ENCODE measurements at places on chromosomes 5 and 9.

- no peak overlapping the region for H3K4me3 ChIP-seq
- no peaks in the 10 kb centered on the region for H3K36me3 ChIP-seq
- H3K4me1 ChIP-seq: no peaks in the 10 kb centered on the region
- no peak overlapping the region for H3K27ac ChIP-seq
- no peaks in the 10 kb centered on the region for H3K27me3 ChIP-seq
Observed at GRCh38 chr5:158718738-158719505, 380.8 kb downstream of the EBF1 start.

- DNase-seq: no peak
- H3K4me1 ChIP-seq: no peaks in the 10 kb centered on the region
- no peak overlapping the region for H3K27ac ChIP-seq
- H3K36me3 ChIP-seq: peaks cover 82% of the 10 kb centered on the region
- no peak overlapping the region for H3K4me3 ChIP-seq
Observed at GRCh38 chr5:96778409-96778808, 29.3 kb downstream of the ERAP1 start.

DNA sequence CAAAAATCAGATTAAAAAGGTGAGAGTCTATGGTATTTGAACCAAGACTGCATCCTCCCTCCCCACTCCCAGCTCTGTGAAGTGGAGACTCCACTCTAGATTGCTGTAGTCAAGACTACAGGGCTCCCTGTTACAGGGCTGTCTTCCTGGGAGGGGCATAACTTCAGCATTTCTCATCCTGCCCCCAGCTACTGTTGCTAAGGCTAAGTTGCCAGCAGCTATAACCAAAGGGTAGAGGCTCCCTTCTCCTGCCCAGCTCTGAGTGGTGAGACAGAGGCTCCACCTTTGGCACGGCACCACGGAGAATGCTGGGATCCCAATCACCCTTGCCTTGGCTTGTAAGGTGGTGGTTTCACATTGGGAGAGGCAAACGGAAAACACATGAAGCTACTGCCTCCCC lies 39.2 kb upstream of the GCNT4 start:
- H3K27me3 ChIP-seq: no peaks in the 10 kb centered on the region
- no peak overlapping the region for H3K27ac ChIP-seq
- H3K36me3 ChIP-seq: no peaks in the 10 kb centered on the region

DNA sequence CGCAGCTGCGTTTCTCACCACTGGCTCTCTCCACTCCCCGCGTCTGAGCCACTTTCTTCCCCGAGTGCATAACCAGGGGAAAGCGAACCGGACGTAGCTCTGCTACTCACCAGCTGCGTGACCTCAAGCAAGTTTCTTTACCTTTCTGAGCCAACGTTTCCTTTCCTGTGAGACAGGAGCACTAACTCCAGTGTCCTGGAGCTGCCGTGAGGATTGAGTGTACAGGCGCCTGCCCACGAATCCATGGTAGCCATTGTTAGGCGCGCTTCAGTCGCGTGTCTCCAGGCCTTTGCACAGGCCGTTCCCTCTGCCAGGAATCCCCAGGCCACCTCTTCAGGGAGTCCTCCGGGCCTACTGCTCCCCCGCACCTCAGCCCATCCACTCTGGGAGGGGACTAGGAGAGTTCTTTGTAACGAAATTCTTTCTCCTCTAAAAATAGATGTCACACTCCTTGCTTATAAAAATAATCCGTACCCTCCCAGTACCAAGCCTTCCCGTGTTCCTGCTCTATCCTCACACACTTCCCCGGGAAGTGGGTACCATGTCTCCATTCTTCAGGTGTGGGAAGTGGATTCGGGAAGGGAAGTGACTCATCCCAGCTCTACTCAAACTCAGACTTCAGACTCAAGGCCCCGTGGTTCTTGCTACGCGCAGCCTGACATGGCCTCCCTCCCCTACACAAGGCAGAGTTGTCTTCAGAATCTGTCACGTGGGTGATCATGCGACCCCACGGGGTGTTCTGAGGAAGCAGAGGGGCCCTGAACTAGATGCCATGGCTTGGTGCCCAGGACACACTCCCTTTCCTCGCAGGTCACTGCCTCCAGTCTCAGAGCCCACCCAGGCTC lies 16.1 kb upstream of the CRB2 start:
- peak overlapping the region; percentile 50 for H3K4me3 ChIP-seq
- H3K27ac ChIP-seq: peak overlapping the region; percentile 91
- peak; percentile 71 for DNase-seq
- no peaks in the 10 kb centered on the region for H3K36me3 ChIP-seq
- peaks cover 9% of the 10 kb centered on the region for H3K27me3 ChIP-seq

DNA sequence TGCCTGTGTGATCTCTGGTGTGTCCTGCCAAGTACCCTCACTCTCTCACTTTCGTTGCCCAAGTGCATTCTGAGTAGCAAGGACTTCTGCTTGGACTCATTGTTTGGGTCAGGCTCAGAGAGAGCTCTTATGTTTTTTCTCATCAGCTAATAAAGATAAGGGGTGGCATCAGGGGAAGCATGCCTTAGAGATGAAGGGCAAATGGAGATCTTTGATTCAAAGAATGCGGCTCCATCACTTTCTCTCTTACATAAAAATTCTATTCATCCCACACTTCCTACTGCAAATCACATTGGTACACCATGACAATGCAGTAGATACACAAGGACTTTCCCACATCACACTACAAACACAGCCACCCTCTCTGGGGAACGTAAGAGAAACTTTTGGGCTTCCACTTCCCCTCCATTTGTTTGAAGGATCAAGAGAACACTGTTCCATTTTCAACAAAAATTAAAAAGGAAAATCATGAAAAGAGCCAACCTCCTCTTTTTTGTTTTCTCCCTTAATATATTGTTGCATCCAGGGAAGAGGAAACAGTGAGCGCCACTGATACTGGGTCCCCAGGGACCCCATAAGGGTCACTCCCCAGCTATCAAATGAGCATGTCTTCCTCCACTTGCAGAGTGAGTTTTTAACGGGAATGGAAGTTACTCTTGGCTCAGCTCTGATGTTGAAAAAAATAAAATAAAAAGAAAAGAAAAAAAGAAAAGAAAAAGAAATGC lies 73.0 kb downstream of the ZNF366 start:
- no peaks in the 10 kb centered on the region for H3K36me3 ChIP-seq
- DNase-seq: no peak
- H3K27ac ChIP-seq: no peak overlapping the region
- H3K27me3 ChIP-seq: peaks cover 11% of the 10 kb centered on the region
- H3K4me1 ChIP-seq: no peaks in the 10 kb centered on the region
- no peak overlapping the region for H3K4me3 ChIP-seq

DNA sequence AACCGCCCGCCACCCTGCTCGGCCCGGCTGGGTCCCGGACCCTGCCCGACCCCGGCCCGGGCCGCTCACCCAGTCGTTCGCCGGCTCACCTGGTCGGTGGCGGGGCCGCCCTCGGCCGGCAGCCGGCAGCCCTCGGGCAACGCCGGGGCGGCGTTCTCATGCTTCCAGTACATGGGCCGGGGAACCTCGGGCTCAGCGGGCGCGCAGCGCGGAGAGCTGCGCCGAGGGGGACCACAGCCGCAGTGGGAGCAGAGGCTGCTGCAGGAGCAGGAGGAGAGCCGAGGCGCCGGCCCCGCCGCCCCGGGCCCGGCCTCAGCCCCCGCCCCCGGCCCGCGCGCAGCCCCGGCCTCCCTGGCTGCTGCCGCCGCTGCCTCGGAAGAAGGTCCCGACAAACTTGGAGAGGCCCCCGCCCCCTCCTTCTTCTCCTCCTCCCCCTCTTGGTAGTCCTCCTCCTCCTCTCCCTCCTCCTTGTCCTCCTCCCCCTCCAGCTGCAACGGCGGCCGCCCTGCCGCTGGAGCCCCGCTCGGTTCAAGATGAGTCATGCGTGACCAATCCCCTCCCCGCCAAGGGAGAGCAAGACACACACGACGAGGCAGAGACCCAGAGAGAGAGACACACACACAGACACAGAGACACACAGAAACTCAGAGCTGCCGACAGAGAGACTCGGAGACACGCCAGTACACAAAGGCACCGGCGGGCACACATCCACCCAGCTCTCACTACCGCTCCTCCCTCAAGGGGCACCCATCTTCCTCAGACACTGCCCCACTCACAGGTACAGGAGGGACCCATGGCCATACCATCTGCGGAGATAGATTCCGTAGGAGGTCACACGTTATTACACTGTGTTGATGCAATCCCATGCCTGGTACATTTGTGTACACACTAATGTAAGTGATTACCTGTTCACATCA lies at the start of gene LHX6:
LHX6 (minus strand) TSS at position 390 of the 917 bp plus-strand sequence; CDS start at position 173, 217 bp downstream.
- H3K27ac ChIP-seq: no peak within 1 kb of the TSS
- no peak for DNase-seq
- H3K36me3 ChIP-seq: no peaks in the 10 kb centered on the region
- H3K4me3 ChIP-seq: no peak within 1 kb of the TSS

GRCh38 chr5:28391277-28391676 lies 1352.9 kb upstream of the CDH9 start:
- no peaks in the 10 kb centered on the region for H3K27me3 ChIP-seq
- no peak overlapping the region for H3K4me3 ChIP-seq
- H3K36me3 ChIP-seq: no peaks in the 10 kb centered on the region
- H3K4me1 ChIP-seq: no peaks in the 10 kb centered on the region
- no peak overlapping the region for H3K27ac ChIP-seq
- DNase-seq: no peak

- no peak for DNase-seq
- H3K4me1 ChIP-seq: no peaks in the 10 kb centered on the region
- H3K4me3 ChIP-seq: no peak overlapping the region
- H3K27ac ChIP-seq: no peak overlapping the region
Observed at GRCh38 chr5:18797222-18797621, 1163.0 kb downstream of the TAF11L14 start.

- no peaks in the 10 kb centered on the region for H3K36me3 ChIP-seq
- no peak for DNase-seq
- no peak overlapping the region for H3K4me3 ChIP-seq
- peaks cover 8% of the 10 kb centered on the region for H3K27me3 ChIP-seq
Observed at GRCh38 chr5:74054641-74055421, 428.8 kb downstream of the ARHGEF28 start.

- H3K36me3 ChIP-seq: peaks cover 19% of the 10 kb centered on the region
- DNase-seq: peak; percentile 35
- peaks cover 27% of the 10 kb centered on the region for H3K4me1 ChIP-seq
- peak overlapping the region; percentile 94 for H3K4me3 ChIP-seq
Observed at GRCh38 chr9:127803507-127804352, 1.0 kb downstream of the FPGS start.

DNA sequence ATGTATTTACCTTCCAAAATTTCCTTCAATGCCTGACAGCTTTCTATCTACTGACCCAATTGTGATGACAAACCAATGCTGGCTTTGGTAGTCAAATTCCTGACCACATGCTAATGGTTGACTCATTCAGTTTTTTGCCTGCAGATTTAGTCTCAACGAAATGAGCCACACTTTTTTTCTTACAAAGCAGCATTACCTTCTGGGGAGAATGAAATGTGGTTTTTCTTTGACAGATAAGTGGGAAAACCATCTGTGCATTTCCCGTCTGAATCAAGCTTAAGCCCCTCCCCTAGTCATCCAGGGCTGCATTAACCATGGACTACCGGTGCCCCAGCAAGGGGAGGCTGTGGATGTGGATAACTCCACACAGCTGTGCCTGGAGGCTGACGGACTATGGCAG lies 99.6 kb upstream of the TAF11L2 start:
- no peaks in the 10 kb centered on the region for H3K36me3 ChIP-seq
- H3K4me3 ChIP-seq: no peak overlapping the region
- H3K4me1 ChIP-seq: no peaks in the 10 kb centered on the region
- no peak overlapping the region for H3K27ac ChIP-seq
- H3K27me3 ChIP-seq: no peaks in the 10 kb centered on the region

DNA sequence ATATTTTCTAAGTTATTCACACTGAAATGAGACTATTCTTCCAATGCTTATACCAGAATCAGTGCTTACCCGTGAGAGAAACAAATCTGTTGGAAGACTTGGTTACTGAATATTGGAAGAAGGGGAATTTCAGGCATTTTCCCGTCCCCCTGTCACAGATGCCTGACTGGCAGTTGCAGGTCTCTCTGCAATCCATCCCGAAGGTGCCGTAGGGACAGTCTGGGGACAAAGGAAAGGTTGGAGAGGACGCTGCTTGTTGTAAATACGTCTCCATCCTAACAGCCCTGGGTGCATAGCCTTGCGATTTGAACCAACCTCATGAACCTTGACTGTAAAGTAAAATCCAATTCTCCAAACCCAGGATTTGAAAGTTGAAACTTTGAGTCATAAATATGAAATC lies 3.5 kb downstream of the ESM1 start:
- H3K36me3 ChIP-seq: peaks cover 7% of the 10 kb centered on the region
- peaks cover 31% of the 10 kb centered on the region for H3K4me1 ChIP-seq
- no peak for DNase-seq
- H3K4me3 ChIP-seq: no peak overlapping the region

DNA sequence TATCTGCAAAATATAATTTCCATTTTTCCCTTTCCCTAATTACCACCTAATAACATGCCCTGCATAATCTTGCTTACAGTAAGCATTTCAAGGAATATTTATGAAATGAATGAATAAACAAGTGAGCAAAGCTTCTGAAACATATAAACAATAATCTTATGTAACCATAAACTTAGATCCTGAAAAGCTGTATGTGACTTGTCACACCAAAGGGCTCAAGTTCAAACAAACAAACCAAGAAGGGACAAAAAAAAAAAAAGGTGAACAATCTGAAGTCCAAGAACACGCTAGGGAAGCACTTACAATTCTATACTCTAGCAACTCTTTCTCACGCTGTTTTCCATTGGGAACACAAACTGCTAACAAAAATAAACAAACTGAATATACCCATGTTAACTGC lies 36.3 kb downstream of the PLPP1 start:
- DNase-seq: no peak
- H3K36me3 ChIP-seq: peaks cover 10% of the 10 kb centered on the region
- no peak overlapping the region for H3K4me3 ChIP-seq
- no peaks in the 10 kb centered on the region for H3K4me1 ChIP-seq
- H3K27ac ChIP-seq: no peak overlapping the region

DNA sequence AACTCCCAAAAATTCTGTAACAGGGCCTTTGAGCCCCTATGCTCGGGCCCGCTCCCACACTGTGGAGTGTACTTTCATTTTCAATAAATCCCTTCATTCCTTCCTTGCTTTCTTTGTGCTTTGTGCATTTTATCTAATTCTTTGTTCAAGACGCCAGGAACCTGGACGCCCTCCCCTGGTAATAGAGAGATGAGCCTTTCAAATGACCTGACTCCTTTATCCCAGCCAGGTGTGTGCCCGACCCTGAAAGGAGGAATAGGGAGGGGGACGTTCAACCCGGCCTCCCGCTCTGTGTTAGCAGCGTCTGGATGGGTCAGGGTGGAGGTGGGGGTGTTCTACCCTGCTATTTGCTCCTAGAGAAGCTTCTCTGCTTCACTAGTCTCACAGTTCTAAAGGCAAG lies 53.9 kb downstream of the FXN start:
- H3K4me1 ChIP-seq: no peaks in the 10 kb centered on the region
- no peaks in the 10 kb centered on the region for H3K27me3 ChIP-seq
- no peak overlapping the region for H3K4me3 ChIP-seq
- no peak overlapping the region for H3K27ac ChIP-seq
- no peak for DNase-seq

- H3K36me3 ChIP-seq: no peaks in the 10 kb centered on the region
- H3K27ac ChIP-seq: no peak overlapping the region
- H3K27me3 ChIP-seq: peaks cover 4% of the 10 kb centered on the region
Observed at GRCh38 chr5:39464088-39464487, 39.3 kb upstream of the DAB2 start.

Data from activated naive CD4-positive, alpha-beta T cell treated with anti-CD3 and anti-CD28 coated beads, Interleukin-2, amount 10 ng/mL, durations not matched to agents 7 days and 5 days (primary cell).